ENCODE measurements at places on chromosomes 3 and 15.

DNA sequence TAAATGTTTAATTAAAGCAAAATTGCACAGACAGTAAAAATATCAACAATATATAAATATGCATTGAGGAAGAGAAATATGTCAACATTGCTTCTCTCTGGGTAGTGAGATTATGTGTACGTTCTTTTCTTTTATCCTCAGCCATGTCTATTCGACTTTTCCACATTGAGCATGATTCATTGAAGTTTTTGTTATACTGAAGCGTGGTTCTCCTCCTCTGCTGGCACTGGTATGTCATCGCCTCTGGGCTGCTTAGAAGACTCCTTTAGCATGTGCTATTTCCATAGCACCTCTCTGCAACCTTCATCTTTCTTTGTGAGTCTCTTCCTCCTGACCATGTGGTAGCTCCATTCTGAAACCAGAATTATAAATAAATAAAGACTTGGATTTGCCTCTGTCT, 65.8 kb upstream of the AKAP13 start:
- no peak for DNase-seq

DNA sequence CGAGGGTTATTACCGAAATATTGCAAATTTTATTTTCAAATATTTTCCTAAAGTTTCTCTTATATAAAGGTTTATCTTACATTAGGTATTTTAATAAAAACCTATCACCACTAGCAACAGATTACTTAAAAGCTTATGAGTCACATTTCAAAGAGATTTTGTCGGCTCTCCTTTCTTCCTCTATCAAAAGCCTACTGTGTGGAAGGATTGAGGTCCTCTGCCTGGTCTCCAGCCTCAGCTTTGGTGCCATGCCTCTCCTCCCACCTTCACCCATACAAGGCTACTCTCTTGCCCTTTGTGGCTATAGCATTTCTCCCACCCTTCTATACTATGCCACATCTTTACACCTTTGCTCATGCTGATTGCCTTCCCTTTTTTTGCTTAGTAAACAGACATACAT, 199.3 kb downstream of the TNIK start:
- DNase-seq, result no peak

- DNase-seq, result no peak
These were observed 44.0 kb upstream of the IREB2 start for GRCh38 chr15:78394026-78394425.

- DNase-seq, result no peak
These were observed 456.1 kb downstream of the IGSF11 start for GRCh38 chr3:118578559-118578958.
